Bone marrow (tissue), 2 donors: ENCODE measurements at places on chromosomes 11 and 22.

DNA sequence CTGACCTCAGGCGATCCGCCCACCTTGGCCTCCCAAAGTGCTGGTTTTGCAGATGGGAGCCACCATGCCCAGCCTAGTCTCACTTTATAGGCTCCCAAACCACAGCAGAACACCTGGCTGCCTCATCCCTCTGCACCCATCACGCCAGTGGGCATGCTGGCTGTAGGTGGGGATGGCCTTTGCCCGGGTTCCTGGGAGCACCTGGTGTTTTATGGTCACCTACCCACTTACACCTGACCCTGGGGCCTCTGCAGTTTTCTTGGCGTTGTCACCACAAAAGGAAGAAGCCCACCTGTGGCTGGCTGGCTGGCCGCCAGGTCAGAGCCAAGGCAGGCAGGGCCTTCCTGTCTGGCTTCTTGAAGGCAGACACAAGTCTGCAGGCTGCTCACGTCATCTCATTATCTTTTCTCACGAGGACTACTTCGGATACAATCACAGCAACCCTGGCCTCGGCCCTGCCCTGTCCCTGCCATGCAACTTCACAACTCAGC, 8.2 kb downstream of the RRP7A start:
- no peak for DNase-seq

GRCh38 chr11:46826310-46827044, 19.6 kb downstream of the CKAP5 start:
- peak; percentile 27 for DNase-seq

DNA sequence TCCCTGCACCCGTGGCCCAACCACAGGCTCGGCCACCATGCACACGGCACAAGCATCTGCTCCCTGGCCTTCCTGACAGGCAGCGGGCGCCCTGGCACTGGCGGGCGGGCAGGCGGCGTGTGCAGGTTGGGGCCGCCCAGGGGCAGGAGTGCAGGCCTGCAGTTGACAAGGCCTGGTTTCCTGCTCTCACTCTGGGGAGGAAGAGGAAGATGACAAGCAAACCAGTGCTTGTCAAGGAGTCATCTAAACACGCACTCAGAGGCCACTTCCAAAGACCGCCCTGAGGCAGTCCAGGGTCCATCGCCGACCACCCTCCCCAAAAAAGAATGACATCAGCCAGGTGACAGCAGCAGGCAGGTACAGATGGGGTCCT, 65.3 kb upstream of the LINC01488 start:
- DNase-seq = no peak

DNA sequence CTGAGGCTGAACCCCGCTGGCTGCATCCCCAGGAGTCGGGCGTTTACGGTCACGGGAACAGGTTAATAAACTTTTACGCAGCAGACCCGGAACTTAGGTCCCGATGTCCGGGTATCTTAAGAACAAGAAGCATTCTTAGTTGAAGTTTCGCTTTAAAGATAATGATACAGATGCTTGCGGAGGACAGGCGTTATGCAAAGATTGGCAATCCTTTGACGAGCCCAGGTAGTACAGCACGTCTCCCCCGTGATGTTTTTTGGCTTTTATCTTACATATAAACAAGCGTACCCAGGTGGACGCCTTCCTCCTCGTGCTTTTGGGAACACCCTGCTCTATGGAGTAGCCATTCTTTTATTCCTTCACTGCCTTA, 871 bp upstream of the TOLLIP start:
- DNase-seq = no peak

DNA sequence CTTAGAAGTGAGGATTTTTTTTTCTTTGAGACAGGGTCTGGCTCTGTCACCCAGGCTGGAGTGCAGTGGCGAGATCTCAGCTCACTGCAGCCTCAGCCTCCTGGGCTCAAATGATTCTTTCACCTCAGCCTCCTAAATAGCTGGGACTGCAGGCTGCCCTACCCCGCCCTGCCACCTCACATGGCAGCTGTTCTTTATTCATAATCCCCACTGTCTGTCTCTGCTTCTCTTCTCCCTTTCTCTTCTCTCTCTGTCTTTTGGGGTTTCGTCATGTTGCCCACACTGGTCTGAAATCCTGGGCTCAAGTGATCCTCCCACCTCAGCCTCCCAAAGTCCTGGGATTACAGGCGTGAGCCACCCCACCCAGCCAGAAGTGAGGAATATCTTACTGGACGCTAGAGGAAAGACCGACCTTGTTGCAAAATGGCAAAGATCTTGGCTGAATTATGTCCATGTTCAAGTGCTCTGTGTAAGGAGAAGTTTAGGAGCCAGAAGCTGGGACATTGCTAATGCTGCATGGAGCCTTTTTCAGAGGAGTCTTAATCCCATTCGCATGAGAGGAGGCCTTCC, 21.9 kb downstream of the KRTAP5-5 start:
- DNase-seq = no peak

GRCh38 chr22:46349238-46349637, 13.7 kb downstream of the TRMU start:
- no peak for DNase-seq

- DNase-seq = peak; percentile 66
Observed at GRCh38 chr22:37316875-37317371, 34.6 kb downstream of the CYTH4 start.
